T-helper 9 cell (primary cell): ENCODE measurements at places on chromosomes 6 and 20.

DNA sequence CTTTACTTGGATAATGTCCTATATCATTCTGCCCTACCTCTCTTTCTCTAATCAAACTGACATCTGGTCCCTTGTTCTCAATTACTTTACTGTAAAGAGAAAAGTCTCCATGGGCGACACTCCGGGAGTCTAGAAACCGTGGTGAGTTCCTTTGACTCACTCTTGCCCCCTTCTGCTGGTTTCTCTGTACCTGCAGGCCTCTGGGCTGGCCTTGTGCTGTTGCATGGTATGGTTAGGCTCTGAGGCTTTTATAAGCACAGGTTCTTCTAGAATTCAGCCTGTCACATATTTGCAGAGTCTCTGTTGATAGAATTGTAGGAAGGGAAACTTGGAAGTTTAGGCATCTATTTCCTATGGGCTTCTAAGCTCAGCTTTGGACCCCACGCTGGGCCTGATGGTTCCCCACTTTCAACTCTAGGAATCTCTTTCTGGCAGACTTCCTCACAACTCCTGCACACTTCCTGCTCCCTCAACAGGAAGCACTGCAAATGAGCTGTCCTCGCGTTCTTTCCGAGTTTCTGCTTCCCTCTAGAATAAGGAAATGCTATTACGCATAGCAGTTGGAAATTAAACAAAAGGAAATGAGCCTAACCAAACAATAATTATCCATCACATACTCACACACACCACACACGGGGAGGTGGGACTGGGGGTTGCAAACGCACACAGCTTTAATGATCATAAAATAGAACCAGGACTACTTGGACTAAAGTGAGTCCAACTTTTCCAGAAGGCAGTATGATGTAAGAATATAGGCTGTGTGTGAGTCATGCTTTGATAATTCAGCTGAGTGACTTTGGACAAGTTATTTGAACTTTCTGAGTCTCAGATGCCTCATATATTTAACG lies 683.3 kb downstream of the QKI start:
- no peak for DNase-seq

GRCh38 chr6:135440087-135440792 lies 57.3 kb downstream of the AHI1 start:
- DNase-seq: no peak

- DNase-seq: no peak
Observed at GRCh38 chr6:144314562-144314961, 29.4 kb downstream of the UTRN start.

DNA sequence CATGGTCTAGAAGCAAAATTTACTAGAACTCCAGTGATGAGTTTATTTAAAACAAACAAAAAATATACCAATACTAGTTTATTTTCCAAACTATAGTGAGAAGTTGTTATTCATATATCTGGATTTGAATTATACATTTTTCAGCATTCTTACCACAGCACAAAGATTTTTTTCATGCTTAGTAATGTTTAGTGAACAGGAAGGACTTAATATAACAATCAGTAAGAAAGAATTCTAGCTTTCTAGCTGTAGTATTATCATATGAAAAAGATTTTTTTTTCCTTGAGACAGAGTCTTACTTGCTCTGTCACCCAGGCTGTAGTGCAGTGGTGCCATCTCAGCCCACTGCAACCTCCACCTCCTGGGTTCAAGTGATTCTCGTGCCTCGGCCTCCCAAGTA lies 13.8 kb downstream of the MARCKS start:
- no peak for DNase-seq

GRCh38 chr6:89371849-89372505 lies 19.5 kb upstream of the UBE2J1 start:
- DNase-seq: peak; percentile 68

GRCh38 chr6:88013015-88013414 lies 34.6 kb upstream of the SPACA1 start:
- DNase-seq: no peak

DNA sequence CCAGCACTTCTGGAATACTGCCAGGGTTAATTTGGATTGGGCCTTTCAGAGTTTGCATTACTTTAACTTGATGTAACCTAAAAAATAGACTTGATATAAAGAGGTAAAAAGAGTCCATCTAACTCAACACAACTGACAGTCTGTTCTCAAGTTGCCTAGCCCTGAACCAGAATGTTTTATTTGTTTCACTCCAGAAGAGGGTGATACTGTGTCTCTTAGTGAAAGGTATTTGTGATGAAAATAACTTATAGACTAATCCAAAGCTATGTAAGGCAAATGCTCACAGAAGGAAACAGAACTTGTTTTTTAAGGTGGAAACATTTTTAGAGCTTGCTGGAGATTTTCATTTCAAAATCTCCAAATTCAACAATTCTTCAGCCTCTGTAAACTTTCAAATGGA lies 469.1 kb upstream of the RUNX2 start:
- DNase-seq: no peak

DNA sequence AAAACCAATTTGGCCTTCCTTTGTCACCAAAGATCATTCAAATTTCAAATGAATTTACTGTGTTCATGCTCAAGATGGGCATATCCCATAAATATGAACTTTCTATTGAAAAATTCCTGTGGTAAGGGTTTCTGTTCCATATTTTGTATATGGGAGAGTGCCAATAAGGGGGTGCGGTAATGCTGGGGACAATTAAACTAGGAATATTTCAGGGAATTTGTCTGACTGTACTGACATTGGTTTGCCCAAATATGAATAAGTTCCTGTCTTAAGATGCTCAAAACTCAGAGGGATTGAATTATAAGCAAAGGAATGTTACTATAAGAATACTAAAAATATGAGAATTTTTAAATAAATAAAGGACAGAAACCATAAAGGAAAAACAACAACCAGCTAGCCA lies 553.0 kb upstream of the MARCKS start:
- DNase-seq: no peak

GRCh38 chr20:5315807-5316187 lies 957 bp downstream of the PROKR2 start:
- DNase-seq: no peak

DNA sequence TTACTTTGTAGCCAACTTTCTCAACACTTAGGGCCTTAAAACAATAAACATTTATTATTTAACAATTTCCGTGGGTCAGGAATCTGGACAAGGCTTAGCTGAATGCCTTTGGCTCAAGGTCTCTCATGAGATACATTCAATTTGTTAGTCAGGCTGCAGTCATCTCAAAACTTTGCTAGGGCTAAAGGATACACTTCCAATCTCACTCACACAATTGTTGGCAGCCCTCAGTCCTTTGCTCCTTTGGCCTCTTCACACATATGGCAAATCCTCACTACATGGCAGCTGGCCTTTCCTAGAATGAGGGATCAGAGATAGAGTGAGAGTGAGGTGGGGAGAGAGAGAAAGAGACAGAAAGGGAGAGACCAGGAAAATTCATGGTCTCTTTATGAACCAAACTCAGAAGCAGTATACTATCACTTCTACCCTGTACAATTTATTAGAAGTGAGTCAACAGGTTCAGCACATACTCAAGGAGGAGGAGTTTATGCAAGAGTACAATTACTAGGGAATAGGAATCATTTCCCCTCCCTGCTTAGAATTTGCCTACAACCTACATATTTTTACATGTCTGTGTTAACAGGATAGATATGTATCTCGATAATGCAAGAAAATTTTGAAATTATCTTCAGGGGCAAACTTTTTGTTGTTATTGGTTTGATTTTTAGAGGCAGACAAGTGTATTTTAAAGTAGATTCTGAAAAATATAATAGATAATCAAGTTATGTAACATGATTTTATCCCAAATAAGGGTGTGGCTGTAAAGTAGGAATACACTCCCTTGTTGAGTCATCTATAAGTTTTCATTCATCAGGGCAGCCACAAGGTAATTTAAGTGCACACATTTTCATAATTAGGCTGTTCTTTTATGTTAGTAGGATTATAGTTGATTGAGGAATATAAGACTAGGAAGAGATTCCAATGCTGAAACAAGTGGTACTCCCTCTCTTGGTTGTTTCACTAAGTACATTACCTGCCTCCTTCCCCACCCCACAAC lies 85.9 kb upstream of the HMGCLL1 start:
- no peak for DNase-seq

GRCh38 chr6:80126657-80127345 lies 20.3 kb downstream of the BCKDHB start:
- no peak for DNase-seq

DNA sequence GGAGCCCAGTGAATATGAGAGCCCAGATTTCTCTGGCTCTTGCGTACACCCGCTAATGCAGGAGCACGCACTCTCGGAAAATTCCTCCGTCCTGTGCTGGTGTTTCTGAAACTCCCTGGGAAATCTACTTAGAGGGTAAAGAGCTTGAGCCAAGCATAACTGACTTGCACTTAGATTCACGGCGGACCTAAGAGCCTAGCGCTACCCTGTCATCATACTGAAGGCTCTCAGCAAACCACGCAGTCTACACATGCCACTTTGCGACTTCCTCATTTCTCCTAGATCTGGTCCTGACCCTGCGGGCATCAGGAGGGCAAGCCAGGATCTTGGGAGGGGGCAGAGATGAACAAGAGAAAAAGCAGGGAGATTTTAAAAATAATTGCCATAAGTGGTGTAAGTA lies 324.7 kb downstream of the CD83 start:
- DNase-seq: no peak

DNA sequence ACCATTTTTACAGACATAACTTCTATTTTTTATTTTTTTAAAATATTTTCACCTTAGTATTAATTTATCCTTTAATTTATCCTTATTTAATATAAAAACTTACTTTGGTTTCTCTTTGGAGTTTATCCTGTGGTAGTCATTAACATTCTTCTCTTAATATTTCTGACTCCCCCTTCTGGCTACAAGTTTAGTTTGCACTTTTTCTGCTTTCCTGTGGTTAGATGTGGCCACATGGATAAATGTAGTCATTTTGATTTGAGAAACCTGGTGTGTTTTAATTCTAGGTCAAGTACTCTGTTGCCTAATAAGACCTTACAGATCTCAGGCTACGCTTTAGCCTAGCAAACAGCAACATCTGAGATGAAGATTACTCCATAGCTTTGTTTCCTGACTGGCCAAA lies 1187.5 kb downstream of the HACE1 start:
- DNase-seq: no peak

GRCh38 chr6:108658174-108658573 lies 97.5 kb downstream of the FOXO3 start:
- no peak for DNase-seq

GRCh38 chr20:49460916-49461315 lies 21.6 kb downstream of the KCNB1 start:
- DNase-seq: no peak

DNA sequence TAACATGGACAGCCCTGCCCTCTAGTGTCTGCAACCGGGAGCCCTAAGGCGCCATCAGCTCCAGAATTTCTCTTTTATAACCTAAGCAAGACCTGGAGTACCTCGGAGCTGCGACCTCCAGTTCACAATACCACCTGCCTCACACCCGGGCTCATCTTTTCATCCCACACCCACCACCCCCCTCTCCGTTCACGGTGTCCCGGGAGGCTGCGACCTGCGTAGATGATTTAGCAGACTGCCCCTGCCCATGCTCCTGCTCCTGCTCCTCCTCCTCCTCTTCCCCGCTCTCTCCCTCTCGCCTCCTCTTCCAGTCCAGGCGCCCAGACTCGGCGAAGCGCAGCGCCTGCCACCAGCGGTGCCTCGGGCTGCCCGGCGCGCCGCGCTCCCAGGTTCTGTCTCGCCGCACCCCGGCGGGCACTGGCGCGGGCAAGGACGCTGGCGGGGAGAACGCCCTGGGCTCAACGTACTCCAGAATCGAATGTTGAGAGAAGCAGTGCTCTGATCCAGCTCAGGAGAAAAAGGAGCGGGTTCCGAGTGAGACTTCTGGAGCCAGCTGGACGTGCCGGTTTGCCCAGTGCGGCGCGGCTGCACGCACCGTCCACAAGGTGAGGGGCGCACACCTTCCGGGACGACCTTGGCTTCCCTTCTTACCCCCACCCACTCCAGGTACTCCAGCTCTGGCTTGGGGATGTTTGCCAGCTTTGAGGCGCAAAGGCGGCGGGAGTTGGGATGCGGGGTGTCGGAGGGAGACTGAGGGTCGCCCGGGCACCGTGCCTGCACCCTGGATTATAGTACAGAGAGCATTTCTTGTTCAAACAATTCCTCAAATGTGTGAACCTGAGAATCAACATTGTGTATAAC lies at the start of gene HTR1E:
Gene HTR1E, plus strand, starts transcription at position 310 of the 861 bp plus-strand sequence. CDS start 77,807 bp downstream, outside the sequence.
- no peak for DNase-seq

- no peak for DNase-seq
Observed at GRCh38 chr6:98136333-98136732, 698.0 kb upstream of the POU3F2 start.

DNA sequence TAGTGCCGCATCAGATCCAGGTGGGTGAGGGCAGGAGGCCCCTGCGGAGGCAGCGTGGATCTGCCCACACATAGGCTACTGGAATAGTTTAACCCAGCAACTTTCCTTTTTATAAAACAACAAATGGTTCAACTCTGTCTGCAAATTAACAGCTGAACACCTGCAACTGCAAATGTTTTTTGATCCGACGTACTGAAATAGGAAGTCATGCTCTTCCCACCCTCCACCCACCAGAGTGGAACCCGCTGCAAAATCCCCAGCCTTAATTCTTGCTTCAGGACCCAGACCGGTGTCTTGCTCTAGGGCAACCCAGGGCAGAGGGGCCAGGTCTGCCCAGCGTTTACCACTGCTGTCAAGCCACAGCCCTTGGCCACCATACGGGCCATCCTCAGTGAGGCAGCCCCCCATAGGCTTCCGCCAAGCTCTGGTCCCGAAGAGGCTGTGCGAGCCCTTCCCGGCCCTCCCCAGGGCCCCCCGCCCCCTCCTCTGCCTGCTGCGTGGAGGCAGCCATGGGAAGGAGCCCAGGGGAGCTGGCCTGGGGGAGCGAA lies 334.3 kb downstream of the ZFAND3 start:
- DNase-seq: no peak

GRCh38 chr6:364609-365540 lies 26.7 kb upstream of the IRF4 start:
- DNase-seq: no peak

- DNase-seq: no peak
Observed at GRCh38 chr6:84033523-84034451, at the start of gene MRAP2. MRAP2 (plus strand) TSS chr6:84033772; CDS start chr6:84055319, 21,547 bp downstream.

DNA sequence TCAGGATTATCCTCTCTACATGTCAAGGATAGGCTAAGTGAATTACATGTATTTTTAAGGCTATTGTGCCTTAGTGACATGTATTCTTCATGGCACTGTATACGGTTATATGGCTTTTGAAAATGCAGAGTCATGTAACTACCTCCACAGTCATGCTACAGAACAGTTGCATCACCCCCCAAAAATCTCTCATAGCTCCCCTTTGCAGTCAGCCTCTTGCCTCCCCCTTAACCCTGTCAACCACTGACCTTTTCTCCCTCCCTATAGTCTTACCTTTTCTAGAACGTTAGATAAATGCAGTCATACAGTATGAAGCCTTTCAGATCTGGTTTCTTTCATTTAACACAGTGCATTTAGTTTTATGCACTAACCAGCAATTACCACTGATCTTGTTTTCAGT lies 10.3 kb upstream of the RNF24 start:
- DNase-seq: no peak

- no peak for DNase-seq
Observed at GRCh38 chr20:63473555-63474449, 1.3 kb upstream of the KCNQ2 start.

- peak; percentile 65 for DNase-seq
Observed at GRCh38 chr6:33700391-33701050, 11.0 kb downstream of the UQCC2 start.
